NCI-H1436 (cell line): ENCODE measurements at places on chromosomes 2 and 18.

DNA sequence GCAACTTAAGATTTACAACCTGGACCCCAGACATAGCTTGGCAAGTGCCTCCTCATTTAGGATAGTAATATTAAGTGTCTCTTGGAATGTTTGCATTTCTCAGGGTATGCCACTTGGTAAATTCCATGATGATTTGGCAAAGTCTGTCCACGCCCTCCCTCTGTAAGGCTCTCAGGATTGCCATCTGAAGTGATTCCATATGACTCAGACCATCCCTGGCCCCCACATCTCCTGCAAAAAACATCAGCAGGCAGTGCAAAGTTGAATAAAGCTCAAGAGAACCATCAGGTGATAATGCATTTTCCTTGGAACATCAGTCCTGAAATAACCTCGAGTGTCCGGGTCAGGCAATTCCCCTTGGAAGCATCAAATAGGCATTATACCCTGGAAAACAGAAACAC, 27.1 kb upstream of the PIEZO2 start:
- no peak for DNase-seq

DNA sequence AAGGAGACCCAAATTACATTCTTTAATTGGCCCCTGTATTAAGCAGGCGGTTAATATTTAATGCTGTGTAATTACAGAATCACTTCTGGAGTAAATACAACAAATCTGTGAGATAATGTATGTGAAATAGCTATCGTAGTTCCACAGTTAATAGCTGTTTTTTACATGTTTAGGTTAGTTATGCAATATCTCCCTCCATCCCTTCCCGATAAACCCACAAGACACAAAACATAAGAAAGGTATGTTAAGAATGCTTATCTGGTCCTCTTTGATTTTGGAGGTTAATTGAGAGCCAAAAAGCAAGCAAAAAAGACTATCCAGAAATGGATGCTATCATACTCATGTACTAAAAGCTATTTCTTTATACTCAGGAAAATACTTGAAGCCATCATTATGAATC, 49.1 kb downstream of the ZNF638 start:
- DNase-seq: no peak

DNA sequence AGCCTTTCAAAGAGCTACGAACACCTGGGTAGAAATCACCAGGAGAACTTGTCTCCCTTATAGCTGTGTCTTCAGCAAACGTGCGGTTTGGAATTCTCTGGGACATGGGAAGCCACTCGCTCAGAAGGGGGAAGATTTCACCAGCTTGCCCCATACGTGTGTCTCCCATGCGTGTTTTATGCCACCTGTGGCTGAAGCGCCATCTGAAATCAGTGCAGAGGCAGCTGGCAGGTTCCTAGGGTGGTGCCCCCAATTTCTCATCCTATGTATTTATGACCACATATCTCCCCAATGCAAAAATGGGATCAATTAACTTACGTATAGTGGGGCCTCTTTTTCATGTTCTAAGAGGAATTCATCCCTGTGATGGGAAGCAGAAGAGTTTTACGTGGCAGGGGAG, 81.6 kb downstream of the TPO start:
- no peak for DNase-seq

DNA sequence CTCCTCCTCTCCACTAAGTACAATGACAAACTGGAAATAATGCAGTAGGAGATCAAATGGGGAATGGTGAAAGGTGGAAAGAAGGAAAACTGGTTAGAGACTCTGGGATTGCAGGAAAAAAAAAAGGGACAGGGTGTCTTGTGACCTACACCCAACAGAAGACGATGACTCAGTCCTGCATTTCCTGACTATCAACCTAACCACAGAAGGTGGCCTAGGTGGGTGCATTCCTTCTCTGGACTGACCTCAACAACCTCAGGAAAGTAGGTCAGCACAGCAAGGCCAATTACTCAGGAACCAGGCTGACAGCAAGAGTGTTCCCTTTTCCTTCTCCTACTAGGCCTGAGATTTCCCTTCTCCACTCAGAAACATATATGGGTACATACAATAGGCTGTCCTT, 1386.4 kb upstream of the ZEB2 start:
- DNase-seq: no peak

DNA sequence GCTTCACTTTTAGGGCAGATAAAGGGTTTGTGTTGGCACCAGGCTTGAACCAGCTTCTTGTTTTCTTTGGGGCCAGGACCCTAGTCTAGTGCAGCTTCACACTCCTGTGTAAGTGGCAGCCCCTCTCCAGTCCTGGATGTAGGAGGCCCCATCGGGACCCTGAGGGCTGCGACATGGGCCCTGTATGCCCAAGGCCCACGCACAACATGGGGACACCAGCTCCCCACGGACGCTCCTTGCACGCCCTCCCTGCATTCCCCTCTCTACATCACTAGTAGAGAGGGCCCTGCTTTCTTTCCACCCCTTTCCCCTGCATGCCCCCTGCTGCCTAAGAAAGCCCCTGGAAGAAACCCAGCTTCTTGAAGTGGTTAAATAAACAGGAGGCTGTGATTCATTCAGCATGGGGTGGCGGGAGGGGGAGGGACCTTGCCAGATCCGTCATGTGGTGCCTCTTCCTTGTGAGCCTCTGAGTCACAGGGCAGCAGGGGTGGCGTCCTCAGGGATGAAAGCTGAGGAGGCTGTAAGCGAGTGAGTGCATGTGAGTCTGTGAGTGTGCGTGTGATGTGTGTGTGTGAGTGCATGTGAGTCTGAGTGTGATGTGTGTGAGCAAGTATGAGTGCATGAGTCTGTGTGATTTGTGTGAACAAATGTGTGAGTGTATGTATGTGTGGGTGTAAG, 42.5 kb downstream of the COPS8 start:
- peak; percentile 54 for DNase-seq

- no peak for DNase-seq
Observed at GRCh38 chr2:69762513-69763494, 20.9 kb downstream of the ANXA4 start.

GRCh38 chr2:200453853-200454534, 55.9 kb downstream of the KCTD18 start:
- no peak for DNase-seq

- DNase-seq: no peak
Observed at GRCh38 chr18:75334869-75335268, 92.6 kb downstream of the SMIM21 start.

DNA sequence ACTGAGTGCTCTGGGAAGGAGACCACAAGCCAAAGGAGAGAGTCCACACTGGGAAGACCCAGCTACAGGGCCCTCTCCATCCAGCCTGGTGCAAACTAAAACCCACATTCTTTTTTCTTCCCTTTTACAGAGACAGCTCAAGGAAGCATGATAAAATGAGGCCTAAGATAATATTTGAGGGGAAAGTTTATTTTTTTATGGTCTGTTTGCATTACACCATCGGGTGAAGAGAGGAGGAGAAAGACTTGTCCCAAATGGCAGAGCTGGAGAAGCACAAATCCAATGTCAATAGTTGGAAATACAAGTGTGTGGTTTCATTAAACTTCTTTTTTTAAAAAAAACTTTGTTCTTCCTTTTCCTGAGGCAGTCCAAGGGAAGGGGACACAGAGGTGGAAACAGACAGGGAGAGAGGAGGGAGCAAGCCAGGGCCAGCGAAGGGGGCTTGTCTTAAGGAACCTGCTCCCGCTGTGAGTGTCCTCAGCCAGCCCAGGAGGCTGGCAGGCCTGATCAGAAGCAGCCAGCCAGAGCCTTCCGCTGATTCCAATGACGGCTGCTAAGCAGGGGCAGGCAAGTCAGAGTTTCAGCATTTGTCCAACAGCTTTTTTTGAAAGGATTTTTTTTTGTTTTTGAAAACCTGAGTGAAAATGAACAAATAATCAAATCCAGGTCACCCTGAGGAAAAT, 203.8 kb upstream of the SIX2 start:
- DNase-seq: no peak

- DNase-seq: no peak
Observed at GRCh38 chr2:180630756-180631155, 349.6 kb upstream of the UBE2E3 start.

DNA sequence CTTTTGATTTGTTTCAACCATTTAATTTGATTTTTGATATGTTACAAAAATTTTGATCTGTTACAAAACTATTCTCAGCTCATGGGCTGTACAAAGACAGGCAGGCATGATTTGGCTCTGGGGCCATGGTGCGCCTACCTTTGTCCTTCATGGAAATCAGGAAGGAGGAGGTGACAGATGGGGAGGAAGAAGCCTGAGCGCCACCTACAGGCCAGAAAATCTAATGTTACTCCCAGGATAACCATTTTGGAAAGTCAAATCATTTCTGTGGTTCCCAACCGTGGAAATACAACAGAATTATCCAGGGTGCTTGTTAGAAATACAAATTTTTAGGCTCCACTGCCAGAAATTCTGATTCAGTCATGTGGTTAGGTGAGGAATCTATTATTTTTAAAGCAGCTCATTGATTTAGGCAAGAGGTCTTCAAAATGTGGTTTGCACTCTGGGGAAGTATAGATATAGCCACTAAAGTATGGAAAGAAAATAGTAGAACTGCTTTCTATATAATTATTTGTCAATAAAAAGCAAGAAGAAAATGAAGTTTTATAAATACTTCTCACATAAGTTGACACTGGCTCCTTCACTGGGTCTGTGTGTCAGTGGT, 93.9 kb downstream of the EVA1A start:
- DNase-seq: no peak

DNA sequence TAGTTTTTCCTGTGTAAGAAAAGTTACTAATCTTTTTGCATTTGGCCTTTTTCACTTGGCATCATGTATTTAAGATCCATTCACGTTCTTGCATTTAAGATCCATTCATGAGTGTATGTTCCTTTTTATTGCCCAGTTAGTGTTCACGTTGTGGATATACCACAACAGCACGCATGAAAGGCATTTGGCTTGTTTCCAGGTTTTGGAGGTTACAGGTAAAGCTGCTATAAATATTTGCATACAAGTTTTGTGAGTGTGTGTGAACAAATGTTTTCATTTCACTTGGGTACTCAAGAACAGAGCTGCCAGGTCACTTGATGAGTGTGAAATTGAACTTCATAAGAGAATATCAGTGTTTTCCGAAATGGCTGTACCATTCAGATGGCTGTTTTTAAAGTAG, 121.2 kb downstream of the CCBE1 start:
- no peak for DNase-seq

GRCh38 chr2:182615036-182615435, 101.0 kb upstream of the DNAJC10 start:
- DNase-seq: no peak

DNA sequence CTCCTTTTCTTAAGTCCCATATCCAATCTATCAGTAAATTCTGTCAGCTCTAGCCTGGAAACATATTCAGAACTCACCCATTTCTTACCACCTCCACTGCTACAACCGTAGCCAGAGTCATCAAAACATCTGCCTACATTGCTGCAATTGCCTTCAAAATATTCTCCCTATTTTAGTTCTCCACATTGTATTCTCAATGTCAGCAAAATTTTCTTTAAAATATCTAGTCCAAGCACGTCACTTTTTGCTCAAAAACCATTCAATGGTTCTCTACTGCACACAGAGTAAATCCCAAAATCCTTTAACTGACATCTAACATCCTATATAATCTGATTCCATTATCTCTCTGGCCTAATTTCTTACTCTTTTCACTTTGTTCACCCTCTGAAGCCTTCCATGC, 68.5 kb upstream of the ERBB4 start:
- DNase-seq: no peak

GRCh38 chr18:80210312-80211083, 36.8 kb downstream of the PARD6G start:
- no peak for DNase-seq

DNA sequence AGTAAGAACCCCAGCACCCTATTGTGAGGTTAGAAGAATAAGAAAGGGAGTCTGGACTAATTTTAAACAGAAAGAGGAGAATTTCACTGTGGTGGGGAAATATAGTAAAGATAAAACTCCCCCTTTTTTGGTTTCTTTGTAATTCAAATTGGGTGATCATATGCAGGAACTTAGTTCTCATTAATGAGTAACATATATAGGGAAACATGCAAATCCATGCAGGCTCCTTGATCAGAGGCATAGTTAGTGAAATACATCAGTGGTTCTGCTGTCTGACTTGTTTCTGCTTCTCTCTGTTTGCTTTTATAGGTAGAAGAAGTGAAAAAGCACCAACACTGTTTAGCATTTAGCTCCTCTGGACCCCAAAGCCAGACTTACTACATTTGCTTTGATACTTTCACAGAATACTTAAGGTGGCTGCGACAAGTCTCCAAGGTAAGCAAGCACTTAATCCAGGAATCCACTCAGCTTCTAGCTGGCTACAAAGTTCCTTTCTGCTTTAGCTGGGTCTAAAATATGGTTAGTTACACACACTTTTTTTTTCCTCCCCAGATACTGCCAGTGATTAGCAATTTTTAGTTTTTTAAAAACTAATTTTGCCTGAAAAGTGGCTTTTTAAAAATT, 123.2 kb downstream of the PHLPP1 start:
- no peak for DNase-seq

- DNase-seq: no peak
Observed at GRCh38 chr18:25516747-25517498, 165.0 kb upstream of the ZNF521 start.

GRCh38 chr18:11733031-11733430, 44.0 kb downstream of the GNAL start:
- peak; percentile 40 for DNase-seq

GRCh38 chr18:323253-323622, 55.4 kb upstream of the THOC1 start:
- no peak for DNase-seq

GRCh38 chr2:121386102-121386501, 101.1 kb upstream of the TFCP2L1 start:
- DNase-seq: no peak

DNA sequence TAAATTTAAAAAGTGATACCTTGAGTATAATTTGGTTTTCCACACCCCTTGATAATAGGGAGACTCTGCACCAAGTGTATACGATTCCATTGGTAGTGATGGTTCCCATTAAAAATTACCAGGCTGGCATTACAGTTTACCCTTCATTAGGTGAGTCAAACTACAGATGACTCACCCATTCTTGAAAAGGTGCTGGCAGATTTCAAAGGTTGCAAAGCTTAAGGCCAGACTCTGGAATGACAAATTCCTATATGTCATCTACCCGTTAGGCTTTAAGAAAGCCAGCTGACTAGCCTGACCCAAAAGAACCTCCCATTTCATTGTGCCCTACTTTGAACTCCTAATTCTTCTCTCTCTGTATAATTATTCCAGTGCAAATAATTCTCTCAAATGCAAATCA, 124.4 kb downstream of the LRRTM4 start:
- DNase-seq: no peak

DNA sequence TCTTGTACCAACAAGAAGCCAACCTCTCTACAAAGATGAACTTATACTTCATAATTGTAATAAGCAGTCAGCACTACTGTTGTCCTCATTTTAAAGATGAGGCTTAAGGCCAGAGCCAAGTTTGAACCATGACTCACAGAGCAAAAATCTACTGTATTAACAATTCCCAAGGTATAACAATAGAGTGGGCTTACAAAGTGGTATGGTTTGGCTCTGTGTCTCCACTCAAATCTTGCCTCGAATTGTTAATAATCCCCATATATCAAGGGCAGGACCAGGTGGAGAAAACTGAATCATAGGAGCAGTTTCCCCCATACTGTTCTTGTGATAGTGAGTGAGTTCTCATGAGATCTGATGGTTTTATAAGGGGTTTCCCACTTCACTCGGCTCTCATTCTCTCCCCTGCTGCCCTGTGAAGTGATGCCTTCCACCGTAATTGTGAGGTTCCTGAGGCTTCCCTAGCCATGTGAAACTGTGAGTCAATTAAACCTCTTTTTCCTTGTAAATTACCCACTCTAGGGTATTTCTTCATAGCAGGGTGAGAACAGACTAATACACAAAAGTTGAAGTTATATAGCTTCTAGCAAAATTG, 19.5 kb downstream of the MRPL44 start:
- no peak for DNase-seq
